A549 (cell line): ENCODE measurements at places on chromosomes 7 and 10.
A peak's percentile ranks its signal among the peaks of the same experiment; 100 is the strongest.

DNA sequence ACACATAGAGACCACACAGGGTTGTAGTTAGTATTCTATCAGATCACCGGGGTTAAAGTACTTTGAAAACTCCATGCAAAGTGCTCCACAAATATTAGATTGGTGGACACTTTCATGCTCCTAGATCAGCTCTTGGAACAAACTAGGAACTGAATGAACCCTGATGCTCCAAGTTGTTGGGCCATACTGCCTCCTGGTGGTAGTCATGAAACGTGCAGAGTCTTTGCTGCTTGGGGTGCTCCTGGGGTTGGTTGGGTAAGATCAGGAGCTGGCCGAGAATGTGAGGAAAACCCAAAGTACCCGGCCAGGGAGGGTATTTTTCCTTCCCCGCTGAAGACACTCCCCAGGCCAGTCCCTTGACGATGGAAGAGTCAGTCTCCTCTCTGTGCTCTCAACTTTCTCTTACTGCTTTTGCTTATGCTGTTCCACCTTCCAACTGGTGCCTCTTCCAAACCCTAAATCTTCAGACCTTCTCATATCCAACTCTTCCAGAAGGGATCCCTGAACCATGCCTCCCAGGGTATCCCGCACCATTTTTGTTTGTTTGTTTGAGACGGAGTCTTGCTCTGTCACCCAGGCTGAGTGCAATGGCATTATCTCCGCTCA is 918 bp upstream of the RPEL1 start:
- peak; percentile 90 for DNase-seq

DNA sequence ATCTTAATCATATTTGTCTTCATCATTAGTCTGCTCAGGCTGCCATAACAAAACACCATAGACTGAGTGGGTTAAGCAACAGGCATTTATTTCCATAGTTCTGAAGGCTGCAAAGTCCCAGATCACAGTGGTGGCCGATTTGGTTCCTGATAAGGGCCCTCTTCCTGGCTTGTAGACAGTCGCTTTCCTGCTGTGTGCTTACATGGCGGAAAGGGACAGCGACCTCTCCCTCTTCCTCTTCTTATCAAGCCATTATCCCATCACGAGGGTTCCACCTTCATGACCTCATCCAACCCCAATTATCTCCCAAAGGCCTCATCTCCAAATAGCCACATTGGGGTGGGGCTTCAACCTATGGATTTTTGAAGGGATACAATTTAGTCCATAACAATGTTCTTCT is 84.0 kb downstream of the LYZL1 start:
- DNase-seq, result no peak

GRCh38 chr7:37510043-37510634 is 61.5 kb upstream of the ELMO1 start:
- no peak for DNase-seq

GRCh38 chr10:100282907-100283306 is 3.6 kb downstream of the BLOC1S2 start:
- no peak for DNase-seq

- no peak for DNase-seq
Observed at GRCh38 chr7:10644849-10645248, 328.8 kb upstream of the PHF14 start.

GRCh38 chr10:111360260-111360925 is 283.6 kb downstream of the ADRA2A start:
- DNase-seq, result peak; percentile 69

DNA sequence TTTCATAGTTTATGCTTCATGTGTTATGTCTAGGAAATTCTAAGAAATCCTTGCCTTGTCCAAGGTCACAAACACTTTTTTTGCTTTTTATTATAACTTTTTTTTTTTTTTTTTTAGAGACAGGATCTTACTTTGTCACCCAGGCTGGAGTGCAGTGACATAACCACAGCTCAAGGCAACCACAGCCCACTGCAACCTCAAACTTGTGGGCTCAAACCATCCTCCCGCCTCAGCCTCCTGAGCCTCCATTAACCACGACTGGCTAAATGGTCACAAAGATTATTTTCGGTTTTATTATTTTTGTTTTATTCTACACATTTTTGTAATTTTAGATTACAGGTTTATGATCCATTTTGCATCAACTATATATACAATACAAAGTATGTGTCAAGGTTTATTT is 7.1 kb upstream of the FAM204A start:
- DNase-seq, result no peak

DNA sequence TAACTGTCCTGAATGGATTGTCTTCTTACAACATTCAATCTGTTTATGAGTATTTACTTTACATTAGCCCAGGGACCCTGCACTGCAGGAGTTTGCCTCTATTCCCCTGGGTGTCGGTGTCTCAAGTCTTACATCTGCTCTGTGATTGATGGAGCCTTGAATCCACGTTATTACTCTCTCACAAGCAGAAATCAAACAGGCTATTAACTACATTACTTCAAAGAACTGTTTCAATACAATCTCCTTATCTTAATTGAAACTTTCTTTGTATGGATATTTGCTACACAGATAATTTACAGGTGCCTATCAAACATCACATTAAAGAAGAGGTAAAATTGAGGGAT is 3.1 kb upstream of the ARID5B start:
- no peak for DNase-seq
